Progenitor cell of endocrine pancreas (in vitro differentiated cells): ENCODE measurements at places on chromosomes 3 and 15.

- no peak for DNase-seq
Measured at GRCh38 chr3:34292605-34293300, 494.3 kb downstream of the PDCD6IP start.

- no peak for DNase-seq
Measured at GRCh38 chr3:111870620-111871019, 11.6 kb downstream of the PHLDB2 start.

GRCh38 chr3:196423044-196423781 is 9.0 kb downstream of the UBXN7 start:
- DNase-seq = no peak

DNA sequence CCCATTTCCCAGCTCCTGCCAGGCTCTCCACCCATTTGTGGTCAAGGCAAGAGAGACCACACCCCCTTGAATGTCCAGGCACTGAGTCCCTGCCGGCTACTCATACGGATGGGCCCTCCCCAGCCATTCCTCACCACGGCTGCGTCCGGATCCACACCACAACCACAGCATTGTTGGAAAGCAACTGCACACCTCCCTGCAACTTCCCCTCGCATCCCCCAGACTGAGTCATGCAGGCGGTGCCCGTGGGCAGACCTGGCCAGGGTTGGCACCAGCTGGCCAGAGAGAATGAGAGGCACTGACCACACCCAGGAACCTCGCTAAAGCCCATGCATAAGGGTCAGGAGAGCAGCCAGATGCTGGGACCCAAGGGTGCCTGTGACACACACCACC is 30.5 kb downstream of the LOXL1 start:
- DNase-seq = no peak

DNA sequence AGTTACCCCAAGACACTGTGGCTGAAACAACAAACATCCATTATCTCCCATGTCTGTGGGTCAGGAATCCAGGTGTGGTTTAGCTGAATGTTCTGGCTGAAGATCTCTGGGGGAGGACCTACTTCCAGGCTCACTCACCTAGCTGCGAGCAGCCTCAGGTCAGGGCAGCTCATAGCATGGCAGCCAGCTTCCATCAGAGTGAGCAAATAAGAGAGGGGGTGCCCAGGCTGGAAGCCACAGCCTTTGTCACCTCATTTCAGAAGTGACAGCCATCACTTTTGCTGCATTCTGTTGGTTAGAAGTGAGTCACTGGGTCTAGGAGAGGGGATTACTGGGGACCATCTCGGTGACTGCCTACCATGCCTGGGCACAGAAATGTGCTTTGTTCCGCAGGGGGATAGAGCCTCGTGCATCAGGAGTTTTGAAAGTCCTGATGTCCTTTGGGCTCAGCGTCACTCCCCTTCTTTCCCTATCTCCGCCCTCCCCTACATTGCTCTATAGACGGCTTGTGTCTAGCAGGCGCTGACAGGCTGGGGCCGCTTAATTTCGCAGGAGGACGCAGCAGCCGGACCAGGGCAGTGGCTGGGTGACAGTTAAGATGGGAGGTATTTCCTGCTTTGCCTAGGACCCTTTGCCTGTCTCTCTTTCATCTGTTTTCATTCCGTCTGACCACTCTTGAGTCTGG is 25.4 kb downstream of the TGM4 start:
- no peak for DNase-seq

- no peak for DNase-seq
Measured at GRCh38 chr15:27234593-27234992, 263.6 kb downstream of the GABRG3 start.

- DNase-seq = no peak
Measured at GRCh38 chr3:40899286-40899712, 300.0 kb upstream of the CTNNB1 start.

- no peak for DNase-seq
Measured at GRCh38 chr3:16801698-16802097, 83.1 kb upstream of the PLCL2 start.

DNA sequence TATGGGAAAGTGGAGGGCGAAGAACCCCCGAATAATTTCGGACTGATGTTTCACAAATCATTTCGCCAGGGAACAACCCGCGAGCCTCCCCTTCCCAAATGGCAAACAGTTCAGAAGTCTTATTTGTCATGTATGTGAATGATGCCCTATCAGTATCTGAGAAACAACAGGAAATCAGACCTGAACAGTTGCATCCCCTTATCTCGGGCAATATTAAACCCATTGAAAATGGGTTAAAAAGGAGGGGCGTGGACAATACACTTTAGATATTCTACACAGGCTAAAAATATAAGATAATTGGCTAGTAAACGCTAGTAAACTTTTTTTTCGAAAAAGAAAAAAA is 1003.3 kb upstream of the NR2F2 start:
- DNase-seq = no peak

- DNase-seq = no peak
Measured at GRCh38 chr3:30663533-30664241, 57.3 kb downstream of the TGFBR2 start.

DNA sequence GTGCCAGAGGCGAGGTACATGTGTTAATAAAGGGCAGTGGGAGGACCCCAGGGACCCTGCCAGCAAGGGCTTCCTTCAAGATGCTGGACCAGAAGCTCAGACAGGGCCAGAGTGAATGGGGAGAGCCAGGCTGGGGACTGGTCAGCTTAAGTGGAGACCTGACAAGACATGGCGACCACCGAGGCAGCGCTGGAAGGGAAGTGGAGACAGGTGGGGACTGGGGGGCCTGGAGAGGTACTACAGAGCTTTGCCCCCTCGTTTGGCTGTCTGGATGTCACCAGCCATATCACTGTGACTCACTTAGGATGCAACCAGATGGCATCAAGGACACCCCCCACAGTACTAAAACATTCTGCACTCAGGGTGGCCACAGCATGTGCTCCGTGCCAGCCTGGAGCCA is 97.9 kb downstream of the ADCY5 start:
- DNase-seq = no peak

DNA sequence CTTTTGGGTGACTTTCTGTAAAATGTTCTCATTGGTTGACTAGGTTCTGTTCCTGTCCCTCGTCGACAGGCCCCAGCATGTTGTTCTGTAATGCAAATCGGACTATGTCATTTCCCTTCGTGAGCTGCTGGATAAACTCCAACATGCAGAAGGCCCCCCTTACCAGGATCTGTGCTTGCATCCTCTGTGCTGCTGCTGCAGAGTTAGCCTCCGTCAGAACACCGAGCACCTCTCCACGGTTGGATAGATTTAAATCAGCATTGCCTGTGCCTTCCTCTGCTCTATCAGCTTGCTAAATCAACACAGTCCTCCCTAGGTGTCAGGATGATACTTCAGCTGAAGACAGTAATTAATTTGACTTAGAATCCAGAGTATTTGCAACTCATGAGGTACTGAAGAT is 12.7 kb upstream of the MINDY4B start:
- DNase-seq = no peak

- no peak for DNase-seq
Measured at GRCh38 chr3:135057996-135058395, 262.9 kb downstream of the EPHB1 start.

- no peak for DNase-seq
Measured at GRCh38 chr3:60325610-60326170, 925.6 kb downstream of the FHIT start.

- no peak for DNase-seq
Measured at GRCh38 chr3:186299327-186299726, 62.7 kb downstream of the DGKG start.

- no peak for DNase-seq
Measured at GRCh38 chr3:87437765-87438164, 161.4 kb upstream of the POU1F1 start.

- DNase-seq = no peak
Measured at GRCh38 chr3:72185549-72186399, 400.8 kb upstream of the PROK2 start.

- no peak for DNase-seq
Measured at GRCh38 chr3:35871009-35871408, 231.7 kb downstream of the ARPP21 start.

DNA sequence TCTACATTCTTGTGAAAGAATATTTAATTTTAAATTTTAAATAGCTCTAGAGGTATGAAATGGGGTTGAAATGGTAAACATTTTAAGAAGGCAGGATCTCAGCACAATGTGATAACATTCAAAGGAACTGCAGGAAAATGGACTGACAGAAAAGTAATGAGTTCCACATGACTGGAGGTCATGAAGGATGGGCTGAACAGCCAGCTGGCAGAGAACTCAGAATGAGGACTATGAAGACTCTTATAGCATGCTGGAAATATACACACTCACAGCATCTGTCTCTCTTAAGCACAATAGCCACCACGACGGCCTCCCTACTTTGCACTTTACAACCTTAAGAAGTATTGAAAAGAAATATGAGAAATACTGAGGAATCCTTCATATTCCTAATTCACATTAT is 94.7 kb downstream of the TNIK start:
- DNase-seq = no peak

DNA sequence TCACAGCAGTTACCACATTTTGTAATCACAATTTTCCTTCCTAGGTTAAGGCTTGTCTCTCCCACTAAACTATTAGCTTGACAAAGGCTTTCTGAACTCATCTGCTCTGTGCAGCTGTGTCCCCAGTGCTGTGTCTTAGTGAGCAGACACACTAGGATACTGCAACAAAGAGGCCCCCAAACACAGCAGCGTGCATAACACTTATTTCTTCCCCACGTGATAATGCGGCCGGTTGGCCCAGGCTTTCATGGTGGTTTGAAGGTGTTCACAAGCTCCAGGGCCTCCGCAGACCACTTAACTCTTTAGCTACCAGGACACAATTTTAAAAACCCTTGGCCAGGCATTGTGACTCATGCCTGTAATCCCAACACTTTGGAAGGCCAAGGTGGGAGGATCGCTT is 2.2 kb upstream of the HDAC11 start:
- DNase-seq = no peak

- DNase-seq = no peak
Measured at GRCh38 chr3:172846103-172846561, 95.6 kb downstream of the ECT2 start.

- DNase-seq = no peak
Measured at GRCh38 chr15:36614016-36614415, 34.6 kb downstream of the CDIN1 start.

DNA sequence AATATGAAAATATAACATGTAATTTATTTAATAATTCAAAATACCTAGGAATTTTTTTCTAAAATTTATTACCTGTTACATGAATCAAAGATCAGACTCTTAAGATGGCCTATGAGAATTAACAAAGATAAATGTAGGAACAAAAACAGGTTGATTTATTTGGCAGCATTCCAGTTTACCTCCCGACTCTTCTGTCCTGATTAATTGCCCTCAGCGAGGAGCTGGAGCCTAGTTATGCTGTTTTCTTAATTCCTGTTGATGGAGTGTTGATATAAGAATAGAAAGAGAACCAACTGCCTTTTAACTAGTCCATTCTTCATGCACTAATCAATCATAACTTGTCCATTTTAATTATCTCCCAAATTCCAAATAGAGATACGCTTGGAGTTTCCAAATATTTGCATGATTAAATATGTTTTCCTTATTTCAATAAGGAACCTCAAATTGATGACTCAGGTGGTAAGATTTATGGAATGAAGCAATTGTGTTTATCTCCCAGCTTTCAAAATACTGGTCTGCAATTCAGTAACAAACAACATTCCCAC is 10.6 kb upstream of the CPB1 start:
- DNase-seq = no peak

GRCh38 chr3:23981955-23982354 is 36.9 kb downstream of the NR1D2 start:
- DNase-seq = no peak

DNA sequence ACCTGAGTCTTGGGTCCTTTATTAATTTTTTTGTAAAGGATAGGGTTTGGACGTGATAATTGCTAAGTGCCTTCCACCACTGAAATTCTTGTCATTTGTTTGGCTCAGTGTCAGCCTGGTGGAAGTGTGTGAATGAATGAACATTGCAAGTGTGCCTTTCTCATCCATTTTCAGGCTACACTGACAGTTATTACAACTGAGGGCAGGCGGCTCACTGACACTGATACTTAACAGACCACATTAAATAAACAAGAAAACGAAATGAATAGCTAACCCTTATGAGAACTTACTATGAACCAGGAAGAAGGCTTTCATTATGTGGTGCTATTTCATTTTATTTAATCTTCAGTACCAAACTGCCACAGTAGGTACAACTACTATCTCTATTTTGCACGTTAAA is 188.8 kb upstream of the CRBN start:
- no peak for DNase-seq

GRCh38 chr3:78823859-78824258 is 943.9 kb downstream of the ROBO1 start:
- no peak for DNase-seq

GRCh38 chr3:195095035-195095703 is 175.8 kb downstream of the XXYLT1 start:
- DNase-seq = no peak

GRCh38 chr3:171376596-171376947 is 83.6 kb downstream of the TNIK start:
- DNase-seq = no peak

DNA sequence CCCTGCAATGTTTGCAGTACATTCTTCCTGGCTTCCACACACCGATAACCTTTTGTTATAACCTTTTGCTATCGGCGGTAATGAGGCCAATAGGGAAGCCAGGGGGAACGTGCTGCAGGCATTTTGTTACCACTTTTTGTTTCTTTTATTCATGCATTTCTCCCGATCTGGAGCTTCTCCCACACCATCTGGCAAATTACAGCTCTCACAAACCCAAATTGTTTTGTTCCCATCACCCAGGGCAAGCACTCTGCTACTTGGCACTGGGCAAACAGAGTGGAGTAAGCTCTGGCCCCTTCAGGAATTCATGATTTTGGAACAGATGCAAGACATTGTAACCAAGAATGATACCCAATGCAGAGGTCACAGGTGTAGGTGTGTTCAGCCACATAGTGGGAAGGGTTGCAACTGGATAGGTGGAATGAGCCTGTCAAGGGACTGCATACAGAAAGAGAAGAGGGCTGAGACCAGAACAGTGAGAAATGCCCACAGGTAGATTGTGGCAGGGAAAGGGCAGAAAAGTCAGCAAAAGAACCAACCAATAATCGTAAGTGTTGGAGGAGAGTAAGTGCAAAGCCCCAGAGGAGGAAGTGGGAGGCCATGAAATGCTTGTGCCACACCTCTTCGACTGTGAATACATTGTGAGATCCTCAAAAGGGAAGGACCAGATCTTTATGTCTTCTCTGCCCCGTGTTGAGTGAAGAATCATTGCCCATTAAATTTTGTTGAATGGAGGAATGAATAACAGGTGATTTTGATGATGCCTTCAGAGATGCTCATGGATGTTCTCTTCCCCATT is 45.8 kb downstream of the PARP15 start:
- no peak for DNase-seq

- DNase-seq = no peak
Measured at GRCh38 chr3:63557912-63558311, 94.6 kb upstream of the SNTN start.

- DNase-seq = no peak
Measured at GRCh38 chr3:16900779-16901440, 16.2 kb downstream of the PLCL2 start.
